ENCODE measurements at places on chromosomes 3 and 15. TPM values are rescaled to one million over a fixed set of nuclear protein-coding genes. Genes with fewer than 3 reads are reported as not detected.

The CTDSPL2 gene
- total RNA-seq: 118 TPM

The TRIP4 gene
- 8.3 TPM for total RNA-seq

The STX19 gene
- not detected for total RNA-seq

The IDH3A gene
- 27.4 TPM for total RNA-seq

GRCh38 chr15:70149667-70150404 lies 52.1 kb upstream of the TLE3 start:
- DNase-seq: no peak

DNA sequence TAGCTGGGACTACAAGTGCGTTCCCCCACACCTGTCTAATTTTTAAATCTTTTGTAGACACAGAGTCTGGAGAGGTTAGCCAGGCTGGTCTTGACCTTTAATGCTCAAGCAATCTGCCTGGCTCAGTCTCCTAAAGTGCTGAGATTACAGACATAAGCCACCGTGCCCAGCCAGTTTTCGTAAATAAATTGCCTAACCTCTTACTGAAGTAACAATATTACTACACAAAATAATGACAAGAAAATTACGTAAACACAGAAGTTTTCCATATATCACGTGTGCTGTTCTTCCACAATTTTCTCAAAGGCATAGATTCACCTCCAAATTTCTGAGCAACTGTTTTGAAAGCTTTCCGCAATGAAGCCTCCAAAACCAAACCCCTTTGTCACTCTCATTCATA lies 58.1 kb upstream of the PROK2 start:
- no peak for DNase-seq

DNA sequence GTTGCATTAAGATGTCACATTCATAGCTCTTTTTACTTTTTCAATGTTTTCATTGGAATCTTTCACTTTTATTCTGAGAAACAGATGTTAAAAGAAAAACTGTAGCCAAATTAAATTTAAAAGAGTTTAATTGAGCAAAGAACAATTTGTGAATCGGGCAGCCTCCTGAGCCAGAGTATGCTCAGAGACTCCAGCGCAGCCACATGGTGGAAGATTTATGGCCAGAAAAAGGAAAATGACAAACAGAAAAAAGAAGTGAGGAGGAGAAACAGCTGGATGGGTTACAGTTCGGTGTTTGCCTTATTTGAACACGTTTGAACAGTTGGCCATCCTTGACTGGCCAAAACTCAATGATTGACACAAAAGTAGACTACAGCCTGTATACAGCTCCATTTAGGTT lies 33.8 kb upstream of the RAB11A start:
- DNase-seq: no peak

GRCh38 chr15:78394026-78394425 lies 44.0 kb upstream of the IREB2 start:
- DNase-seq: no peak

DNA sequence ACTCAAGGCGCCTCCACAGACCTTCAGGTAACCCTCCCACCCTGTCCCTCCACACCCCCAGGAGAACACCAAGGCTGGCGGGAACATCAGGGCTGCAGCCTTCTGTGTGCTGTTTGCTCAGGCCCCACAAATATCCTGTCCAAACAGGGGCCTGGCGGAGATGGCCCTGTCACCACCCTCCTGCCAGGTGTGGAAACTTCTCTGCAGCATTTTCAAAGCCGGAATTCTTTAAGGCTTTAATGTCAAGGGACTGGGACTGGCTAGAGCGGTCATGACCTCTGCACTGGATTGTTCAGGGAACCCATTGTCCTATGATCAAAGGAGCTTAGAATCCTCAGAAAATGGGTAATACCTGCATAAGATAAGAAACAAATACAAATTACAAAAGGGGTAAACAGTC lies 46.6 kb downstream of the FBLN2 start:
- peak; percentile 35 for DNase-seq

GRCh38 chr3:127325629-127325961 lies 37.7 kb upstream of the PRR20G start:
- no peak for DNase-seq

- no peak for DNase-seq
Measured at GRCh38 chr15:49044002-49044401, 2.2 kb downstream of the SECISBP2L start.

- peak; percentile 60 for DNase-seq
Measured at GRCh38 chr3:195893044-195893395, 15.3 kb downstream of the TNK2 start.

GRCh38 chr15:66803182-66803729 lies 101.2 kb downstream of the SMAD6 start:
- peak; percentile 86 for DNase-seq

GRCh38 chr3:129611446-129611800 lies 4.9 kb upstream of the PLXND1 start:
- no peak for DNase-seq

GRCh38 chr3:89851974-89852621 lies 744.7 kb downstream of the EPHA3 start:
- peak; percentile 47 for DNase-seq

DNA sequence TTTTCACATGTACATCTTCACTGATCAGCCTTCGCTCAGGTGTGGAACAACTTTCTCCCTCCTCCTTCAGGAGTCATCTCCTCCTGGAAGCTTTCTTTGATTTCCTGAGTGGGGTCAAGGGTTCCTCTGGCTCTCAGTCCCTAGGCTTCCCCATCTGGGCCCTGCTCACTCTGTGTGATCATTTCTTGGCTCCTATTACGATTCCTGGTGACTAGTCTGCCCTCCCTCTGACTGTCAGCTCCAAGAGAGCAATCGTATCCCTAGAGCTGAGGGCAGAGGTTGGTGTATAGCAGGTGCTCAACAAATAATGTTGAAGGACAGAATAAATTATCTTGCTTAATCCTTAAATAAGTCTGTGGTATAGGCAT lies 15.3 kb upstream of the PRKCD start:
- DNase-seq: peak; percentile 9

GRCh38 chr3:155604126-155604525 lies 140.7 kb downstream of the PLCH1 start:
- DNase-seq: no peak

Measured in H7 (cell line).